Activated CD8-positive, alpha-beta memory T cell treated with anti-CD3 and anti-CD28 coated beads, Interleukin-2, amount 50 U/mL, for 48 hours (primary cell): ENCODE measurements at places on chromosomes 3 and 15.

- DNase-seq: no peak
Measured at GRCh38 chr15:92362001-92362350, 31.7 kb upstream of the ST8SIA2 start.

DNA sequence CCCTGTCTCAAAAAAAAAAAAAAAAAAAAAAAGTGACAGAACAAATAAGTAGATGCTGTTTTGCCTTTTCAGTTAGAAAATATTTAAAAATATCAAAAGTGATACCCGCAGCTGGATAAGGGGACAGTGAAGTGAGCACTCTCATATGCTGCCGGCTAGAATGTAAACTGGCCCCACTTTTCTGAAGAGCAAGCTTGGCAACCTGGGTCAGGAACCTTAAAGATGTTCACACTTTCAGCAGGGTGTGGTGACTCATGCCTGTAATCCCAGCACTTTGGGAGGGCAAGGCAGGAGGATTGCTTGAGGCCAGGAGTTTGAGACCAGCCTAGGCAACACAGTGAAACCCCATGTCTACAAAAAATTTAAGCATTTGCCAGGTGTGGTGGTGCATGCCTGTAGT lies 17.4 kb downstream of the FSD2 start:
- no peak for DNase-seq

GRCh38 chr15:73599934-73600333 lies 33.3 kb downstream of the NPTN start:
- DNase-seq: no peak

DNA sequence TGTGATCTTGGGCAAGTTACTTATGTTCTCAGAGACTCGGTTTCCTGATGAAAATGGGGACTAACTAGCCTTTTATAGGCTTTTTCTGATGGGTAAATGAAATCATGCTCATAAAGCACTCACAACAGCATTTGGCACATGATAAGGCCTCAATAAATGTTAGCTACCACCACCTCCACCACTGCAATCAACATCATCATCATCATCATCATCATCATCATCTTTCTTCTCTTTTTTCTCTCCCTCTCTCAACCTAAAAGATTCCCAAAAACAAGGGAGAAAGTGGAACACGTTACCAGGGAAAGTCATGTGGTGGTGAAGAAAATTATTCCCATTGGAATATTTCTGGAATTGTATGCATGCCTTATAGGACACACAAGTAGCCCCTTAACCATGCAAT lies 33.6 kb upstream of the FEZF2 start:
- DNase-seq: no peak

- DNase-seq: no peak
Measured at GRCh38 chr3:15440891-15441290, 13.5 kb downstream of the EAF1 start.

DNA sequence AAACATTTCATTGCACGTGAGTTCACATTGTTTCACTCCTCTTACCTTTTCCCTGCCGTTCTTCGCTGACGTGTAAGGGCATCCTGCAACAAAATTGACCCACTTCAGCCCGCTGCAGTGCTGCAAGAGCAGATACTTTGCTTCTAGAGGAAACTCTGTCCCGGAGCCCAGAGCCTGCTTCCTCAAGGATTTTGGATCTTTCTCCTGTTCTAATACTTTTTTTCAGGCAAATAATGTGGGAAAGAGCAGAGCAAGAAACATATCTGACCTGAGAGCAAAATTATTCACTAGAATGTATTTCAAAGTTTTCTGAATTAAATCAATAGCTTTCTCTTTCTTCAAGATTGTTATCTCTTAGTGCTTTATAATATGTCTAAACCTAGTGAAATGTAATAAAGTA lies 303.9 kb downstream of the AGBL1 start:
- DNase-seq: no peak

DNA sequence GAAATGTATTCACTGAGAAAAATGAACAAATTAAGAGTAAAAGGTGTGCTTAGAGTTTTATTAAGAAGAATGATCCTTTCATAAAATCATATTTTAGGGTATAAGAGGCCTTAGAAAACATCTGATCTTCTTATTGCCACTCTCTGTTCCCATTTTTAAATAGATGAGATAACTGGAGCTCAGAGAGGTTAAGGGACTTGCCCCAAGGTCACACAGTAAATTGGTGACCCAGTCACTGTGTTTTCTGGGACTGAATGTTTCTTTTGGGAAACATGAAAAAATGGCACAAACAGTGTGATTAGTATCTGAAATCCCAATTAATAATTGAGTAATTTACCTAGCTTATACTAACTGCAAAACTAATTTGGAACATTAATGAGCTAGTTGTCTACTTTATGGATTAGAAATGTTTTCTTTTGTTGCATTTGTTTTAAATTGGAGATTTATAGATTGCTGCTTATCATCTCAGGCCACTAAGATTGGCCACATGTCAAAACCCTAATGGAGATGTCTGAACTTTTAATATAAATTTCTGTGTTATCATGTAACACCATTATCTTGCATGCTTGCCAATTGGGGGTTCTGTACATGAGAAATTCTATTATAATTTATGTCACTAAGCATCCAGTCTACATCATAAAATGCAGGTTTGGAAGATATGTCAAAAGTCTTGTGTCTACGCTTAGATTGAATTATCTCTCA lies 64.9 kb downstream of the CMSS1 start:
- DNase-seq: no peak

DNA sequence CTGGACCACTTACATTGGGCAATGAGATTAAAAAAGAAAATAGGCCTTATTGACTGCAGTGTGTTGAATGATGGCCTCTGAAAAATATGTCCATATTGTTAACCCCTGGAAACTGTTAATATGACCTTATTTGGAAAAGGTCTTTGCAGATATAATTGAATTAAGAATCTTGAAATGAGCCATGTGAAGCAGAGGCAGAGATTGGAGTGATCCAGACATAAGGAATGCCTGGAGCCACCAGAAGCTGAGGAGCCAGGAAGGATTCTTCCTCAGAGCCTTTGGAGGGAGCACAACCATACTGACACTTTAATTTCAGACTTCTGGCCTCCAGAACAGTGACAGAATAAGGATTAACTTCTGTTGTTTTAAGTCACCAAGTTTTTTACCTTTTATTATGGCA lies 510.4 kb upstream of the AGTR1 start:
- DNase-seq: no peak

GRCh38 chr3:185175370-185175987 lies 22.6 kb upstream of the C3orf70 start:
- no peak for DNase-seq

DNA sequence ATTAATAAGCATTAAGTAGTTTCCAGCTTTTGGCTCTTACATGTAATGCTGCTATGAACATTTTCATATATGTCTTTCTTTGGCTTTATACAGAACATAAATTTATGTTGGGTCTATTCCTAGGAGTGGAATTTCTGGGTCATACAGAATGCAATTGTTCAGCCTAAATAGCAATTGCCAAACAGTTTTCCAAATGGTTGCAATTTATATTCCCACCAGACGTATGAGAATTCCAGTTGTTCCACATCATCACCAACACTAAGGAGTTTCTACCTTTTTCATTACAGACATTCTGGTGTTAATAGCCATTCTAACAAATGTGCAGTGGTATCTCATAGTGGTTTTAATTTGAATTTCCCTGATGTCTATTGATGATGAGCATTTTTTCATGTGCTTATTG lies 160.1 kb upstream of the TMC3 start:
- DNase-seq: no peak

DNA sequence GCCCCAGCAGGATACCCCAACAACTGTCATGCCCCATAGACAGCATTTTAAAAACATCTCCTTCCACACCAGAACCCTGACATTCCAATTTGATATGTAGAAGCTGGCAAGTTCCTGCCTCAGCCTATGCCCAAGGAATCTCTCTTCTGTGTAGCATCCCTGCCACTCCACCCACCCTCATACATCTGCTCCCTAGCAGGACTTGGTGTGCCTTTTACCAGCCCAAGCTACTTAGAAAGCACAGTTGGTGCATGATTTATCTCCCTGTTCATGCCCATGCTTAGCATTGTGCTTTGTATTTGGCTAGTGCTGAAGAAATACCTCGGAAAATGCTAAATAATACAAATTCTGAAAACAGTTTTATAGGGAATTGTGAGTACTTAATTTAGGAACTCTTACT lies 236.9 kb upstream of the HES1 start:
- DNase-seq: no peak

DNA sequence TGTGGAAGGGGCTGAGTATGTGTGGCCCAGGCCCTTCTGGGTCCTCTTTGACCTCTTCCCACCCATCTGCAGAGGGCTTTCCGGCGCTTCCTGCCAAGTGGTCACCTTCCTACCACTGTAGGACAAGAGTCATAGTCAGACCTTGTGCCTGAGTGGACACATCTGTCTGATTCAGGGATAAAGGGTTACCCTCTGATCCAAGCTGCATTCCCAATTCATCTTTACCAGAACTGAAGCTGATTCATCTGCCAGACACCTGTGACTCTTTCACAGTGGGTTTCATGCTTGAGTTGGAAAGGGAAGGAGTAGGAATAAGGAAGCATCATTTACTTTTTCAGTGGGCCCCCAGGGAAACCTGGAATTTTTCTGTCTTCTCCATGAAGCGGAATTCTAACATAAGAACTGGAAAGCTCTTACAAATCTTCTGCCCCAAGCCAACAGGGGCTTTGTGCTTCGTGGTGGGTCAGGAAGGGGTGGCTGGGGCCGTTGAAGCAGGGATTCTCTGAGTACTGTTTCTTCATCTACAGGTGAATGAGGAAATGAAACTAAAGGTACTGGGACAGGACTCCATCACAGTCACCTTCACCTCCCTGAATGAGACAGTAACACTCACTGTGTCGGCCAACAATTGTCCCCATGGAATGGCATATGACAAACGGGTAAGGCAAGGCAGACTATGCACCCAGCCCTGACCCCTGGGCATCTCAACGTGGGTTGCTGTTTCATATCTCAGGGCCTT lies 46.4 kb downstream of the C3orf20 start:
- DNase-seq: no peak

GRCh38 chr15:55654561-55655031 lies 66.5 kb upstream of the PYGO1 start:
- DNase-seq: no peak

GRCh38 chr15:74396445-74397238 lies 29.2 kb upstream of the CYP11A1 start:
- peak; percentile 80 for DNase-seq

DNA sequence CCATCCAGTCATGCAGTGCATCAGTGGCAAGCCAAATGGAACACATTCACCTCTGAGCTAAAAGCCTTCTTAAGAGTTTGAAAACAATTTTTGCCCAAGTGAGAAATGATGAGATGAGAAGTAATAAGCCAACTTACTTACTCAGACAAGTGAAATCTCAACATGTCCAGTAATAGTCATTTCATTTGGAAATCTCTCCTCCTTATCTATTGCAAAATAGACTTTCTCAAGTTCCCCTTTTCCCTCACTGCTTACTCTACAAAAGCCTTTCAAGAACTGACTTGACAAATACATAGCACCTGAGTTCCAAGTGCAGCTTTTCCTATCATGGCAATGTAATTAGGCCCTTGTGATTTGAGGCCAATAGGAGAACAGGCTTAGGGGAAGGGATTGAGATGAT lies 282.3 kb downstream of the SLC9A9 start:
- no peak for DNase-seq

DNA sequence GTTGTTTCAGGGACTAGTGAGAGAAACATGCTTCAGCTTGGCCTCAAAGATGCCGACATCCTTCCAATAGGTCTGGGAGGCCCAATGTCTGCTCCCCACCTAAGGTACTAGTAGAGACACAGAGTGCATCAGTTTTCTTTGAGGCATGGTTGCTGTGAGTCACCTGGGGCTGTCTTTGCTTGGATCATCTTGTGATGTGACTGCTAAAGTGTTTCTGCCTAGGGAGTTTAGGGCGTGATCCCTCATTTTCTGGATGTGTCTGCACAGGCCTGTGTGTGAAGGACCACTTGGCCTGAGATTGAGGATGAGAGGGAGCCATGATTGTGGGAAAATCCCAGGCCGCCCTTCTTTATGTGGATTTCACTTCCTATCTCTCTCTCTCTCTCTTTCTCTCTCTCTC lies 4.8 kb downstream of the GASK1A start:
- DNase-seq: no peak

- DNase-seq: no peak
Measured at GRCh38 chr3:173659972-173660371, 262.4 kb downstream of the NLGN1 start.

DNA sequence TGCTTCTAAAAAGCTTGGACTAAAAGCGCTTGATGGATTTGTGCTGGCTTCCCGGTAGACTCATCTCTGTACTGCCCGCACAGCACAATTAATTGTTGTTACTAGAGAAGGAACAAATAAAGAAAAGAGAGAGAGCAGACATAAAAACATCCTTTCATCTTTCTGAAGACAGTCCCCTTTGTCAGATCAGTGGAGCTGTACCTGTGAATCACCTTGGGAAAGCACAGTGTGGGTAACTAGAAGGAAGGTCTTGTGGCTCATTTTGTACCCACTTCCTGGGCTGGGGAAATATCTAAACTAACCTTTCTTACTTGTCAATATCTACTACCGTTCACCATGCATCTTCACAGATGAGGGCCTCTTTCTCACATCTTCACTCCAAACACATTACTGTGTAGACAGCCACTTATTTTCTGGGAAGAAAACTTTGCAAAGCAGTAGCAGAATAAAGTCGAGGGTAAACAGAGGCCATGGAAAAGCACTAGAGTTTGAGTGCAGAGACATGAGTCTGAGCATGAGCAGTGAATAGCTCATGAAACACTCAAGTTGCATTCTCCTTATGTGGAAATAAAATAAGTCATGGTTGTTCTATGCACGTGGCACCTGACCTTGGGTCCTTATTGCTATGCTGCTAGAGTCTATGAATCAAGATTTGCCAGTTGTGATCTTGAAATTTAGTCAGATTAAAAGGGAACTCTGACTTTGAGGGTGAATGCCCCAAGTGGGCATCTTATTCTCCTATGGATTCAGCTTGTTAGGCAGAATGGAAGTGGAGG lies 169.3 kb downstream of the LPP start:
- DNase-seq: no peak

- no peak for DNase-seq
Measured at GRCh38 chr3:187522293-187522692, 147.9 kb downstream of the SST start.

- no peak for DNase-seq
Measured at GRCh38 chr3:189272500-189273119, 100.8 kb downstream of the TPRG1 start.

- peak; percentile 85 for DNase-seq
Measured at GRCh38 chr15:90219421-90220141, 14.2 kb downstream of the CIB1 start.

DNA sequence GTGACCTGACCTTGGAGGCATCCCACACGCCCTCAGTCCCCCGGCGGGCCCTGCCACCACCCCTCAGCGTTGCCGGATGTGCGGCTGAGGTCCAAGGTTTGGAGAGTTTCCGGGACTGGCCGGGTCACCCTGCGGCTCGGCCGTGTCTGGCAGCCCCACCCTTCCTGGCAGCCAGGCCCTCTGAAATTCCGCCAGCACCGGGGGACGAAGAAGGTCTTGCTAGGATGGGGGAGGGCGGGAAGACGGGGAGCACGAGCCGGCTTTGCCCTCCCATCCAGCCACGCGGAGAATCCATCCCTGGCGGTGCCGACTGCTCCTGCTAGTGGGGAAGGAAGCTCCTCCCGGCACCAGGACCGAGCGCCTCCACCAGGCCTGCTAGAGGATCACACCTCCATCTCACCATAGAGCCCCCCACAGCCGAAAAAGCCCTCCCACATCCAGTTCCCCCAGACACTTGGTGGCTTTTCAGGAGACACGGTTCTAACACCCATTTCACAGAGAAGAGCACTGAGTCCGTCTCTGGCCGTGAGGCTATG lies 81.5 kb downstream of the CPN2 start:
- peak; percentile 49 for DNase-seq
